ENCODE measurements at places on chromosomes 5 and 9. TPM values are rescaled to one million over a fixed set of nuclear protein-coding genes. Genes with fewer than 3 reads are reported as not detected.

SHOC1 gene
- not detected for total RNA-seq

RAB3C gene
- 4.2 TPM for total RNA-seq

PRRX2 gene
- 1.4 TPM for total RNA-seq

MTREX gene
- 32.1 TPM for total RNA-seq

ZNF608 gene
- 30.9 TPM for total RNA-seq

AK6 gene
- total RNA-seq: 18.1 TPM

ZFP37 gene
- 0.64 TPM for total RNA-seq

ACSL6 gene
- total RNA-seq: not detected

PTPN3 gene
- total RNA-seq: 3.6 TPM

PCDHB10 gene
- 1.3 TPM for total RNA-seq

CAVIN4 gene
- 3.3 TPM for total RNA-seq

OBP2B gene
- not detected for total RNA-seq

GLDC gene
- total RNA-seq: 1.7 TPM

SLC36A3 gene
- not detected for total RNA-seq

PPP2R2B gene
- total RNA-seq: 0.19 TPM

FYB1 gene
- not detected for total RNA-seq

TMEM232 gene
- 0.41 TPM for total RNA-seq

C9orf78 gene
- total RNA-seq: 46.3 TPM

SUSD3 gene
- total RNA-seq: not detected

TLX3 gene
- total RNA-seq: not detected

LHX3 gene
- not detected for total RNA-seq

SHB gene
- 42.8 TPM for total RNA-seq

FOXD4L4 gene
- 0.53 TPM for total RNA-seq

SLC36A2 gene
- total RNA-seq: not detected

DDX4 gene
- not detected for total RNA-seq

C1QTNF2 gene
- total RNA-seq: 0.06 TPM

IQGAP2 gene
- total RNA-seq: 3.6 TPM

ANKRD31 gene
- not detected for total RNA-seq

OR1J2 gene
- not detected for total RNA-seq

WNT8A gene
- not detected for total RNA-seq

FRRS1L gene
- total RNA-seq: 0.10 TPM

PRDM9 gene
- not detected for total RNA-seq

MYMK gene
- not detected for total RNA-seq

PCDHGB7 gene
- total RNA-seq: 23.4 TPM

GNA14 gene
- total RNA-seq: 43.6 TPM

BAAT gene
- total RNA-seq: not detected

LEAP2 gene
- 0.76 TPM for total RNA-seq

STOML2 gene
- 129 TPM for total RNA-seq

GPX8 gene
- 70.8 TPM for total RNA-seq

C9orf152 gene
- total RNA-seq: not detected

IFNA13 gene
- not detected for total RNA-seq

B4GALT1 gene
- 71.0 TPM for total RNA-seq

C9orf43 gene
- 0.48 TPM for total RNA-seq

POU4F3 gene
- total RNA-seq: 0.12 TPM

TEX48 gene
- total RNA-seq: not detected

OR1N1 gene
- total RNA-seq: not detected

KLHL9 gene
- 29.3 TPM for total RNA-seq

PTBP3 gene
- total RNA-seq: 47.3 TPM

PDLIM4 gene
- 118 TPM for total RNA-seq

PCDHB2 gene
- 0.15 TPM for total RNA-seq

CER1 gene
- not detected for total RNA-seq

SHISAL2B gene
- total RNA-seq: not detected

TMEM174 gene
- not detected for total RNA-seq
